EH (cell line): ENCODE measurements at places on chromosomes 5 and 9.

GRCh38 chr5:13831351-13831750 lies 113.1 kb downstream of the DNAH5 start:
- DNase-seq, result peak; percentile 8

DNA sequence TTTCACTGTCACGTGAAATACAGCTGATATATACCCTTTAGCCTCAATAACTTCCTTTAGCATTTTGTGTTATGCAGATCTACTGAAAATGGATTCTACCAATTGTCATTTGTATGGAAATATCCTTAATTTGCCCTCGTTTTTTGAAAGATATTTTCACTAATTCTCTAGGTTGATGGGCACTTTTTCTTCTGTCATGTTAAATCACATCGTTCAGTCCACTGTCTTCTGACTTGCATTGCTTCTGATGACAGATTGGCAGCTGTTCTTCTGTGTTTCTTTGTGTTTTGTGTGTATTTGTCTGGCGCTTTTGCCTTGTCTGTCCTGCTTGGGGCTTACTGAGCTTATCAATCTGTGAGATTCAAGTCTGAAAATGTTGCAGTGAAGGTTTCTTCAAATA lies 9.7 kb upstream of the CLPTM1L start:
- no peak for DNase-seq

GRCh38 chr5:73630765-73631164 lies 4.8 kb downstream of the ARHGEF28 start:
- DNase-seq, result no peak

- DNase-seq, result no peak
Measured at GRCh38 chr9:133050781-133051180, 11.0 kb upstream of the CEL start.
